ENCODE measurements at places on chromosomes 4 and X. TPM values are rescaled to one million over a fixed set of nuclear protein-coding genes. Genes with fewer than 3 reads are reported as not detected.

GRCh38 chrX:10628906-10629305 is 8.5 kb upstream of the MID1 start:
- DNase-seq, result no peak

- no peak for DNase-seq
Measured at GRCh38 chr4:122827879-122828601, 1.4 kb downstream of the FGF2 start.

DNA sequence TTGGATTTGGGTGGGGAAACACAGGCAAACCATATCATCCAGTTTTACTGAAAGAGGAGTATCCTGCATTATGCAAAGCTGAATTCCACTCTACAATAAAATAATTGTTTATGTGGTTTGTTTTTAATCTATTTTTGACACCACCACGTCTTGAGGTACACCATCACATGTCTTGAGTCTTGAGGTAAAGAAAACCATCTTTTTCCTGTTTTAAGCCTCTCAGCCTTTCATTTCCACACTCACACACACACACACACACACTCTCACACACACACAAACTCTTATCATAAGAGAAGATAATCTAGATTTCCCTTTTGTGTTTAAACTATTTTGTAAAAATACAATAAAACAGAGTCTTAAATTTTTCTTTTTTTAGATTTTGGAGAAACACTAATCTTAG is 32.0 kb downstream of the SPIN3 start:
- DNase-seq, result no peak

DNA sequence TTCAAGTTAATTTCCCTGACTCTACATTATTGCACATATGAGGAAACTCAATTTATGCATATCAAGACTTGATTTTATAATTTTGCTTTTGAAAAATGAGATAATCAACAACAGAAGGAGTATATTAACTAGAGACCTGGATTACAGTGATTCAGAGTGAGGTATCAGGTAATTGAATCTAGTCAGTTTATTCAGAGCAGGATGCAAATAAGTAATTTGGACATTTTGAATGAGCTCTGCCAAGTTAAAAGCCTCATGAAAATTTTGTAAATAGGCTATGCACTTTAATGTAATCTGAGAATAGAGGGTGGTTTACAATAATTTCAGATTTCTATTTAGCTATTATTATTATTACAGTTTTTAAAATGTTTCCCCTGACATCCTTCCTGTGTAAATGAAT is 203.7 kb upstream of the EMCN start:
- no peak for DNase-seq

GRCh38 chr4:106266201-106266600 is 49.8 kb downstream of the TBCK start:
- no peak for DNase-seq

DNA sequence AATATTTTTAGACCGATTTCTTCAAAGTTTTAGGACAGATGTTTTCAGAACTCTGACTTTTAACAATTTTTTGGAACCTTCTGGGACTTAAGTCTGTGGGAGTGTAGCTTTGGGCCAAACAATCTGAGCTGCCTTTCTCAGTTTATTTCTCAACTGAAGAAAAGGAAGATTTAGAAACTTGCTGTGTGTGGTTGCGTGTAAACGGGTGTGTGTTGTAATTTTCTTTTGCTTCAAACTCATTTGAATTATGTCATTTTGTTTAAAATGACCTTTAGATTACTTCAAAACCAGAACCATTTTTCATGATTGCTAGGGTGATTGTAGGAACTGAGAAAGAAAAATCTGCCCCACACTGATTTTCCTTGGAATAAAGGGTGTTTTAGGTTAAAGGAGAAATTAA is 577.7 kb upstream of the GALNTL6 start:
- no peak for DNase-seq

- DNase-seq, result no peak
Measured at GRCh38 chrX:153659268-153659667, 12.3 kb downstream of the DUSP9 start.

DNA sequence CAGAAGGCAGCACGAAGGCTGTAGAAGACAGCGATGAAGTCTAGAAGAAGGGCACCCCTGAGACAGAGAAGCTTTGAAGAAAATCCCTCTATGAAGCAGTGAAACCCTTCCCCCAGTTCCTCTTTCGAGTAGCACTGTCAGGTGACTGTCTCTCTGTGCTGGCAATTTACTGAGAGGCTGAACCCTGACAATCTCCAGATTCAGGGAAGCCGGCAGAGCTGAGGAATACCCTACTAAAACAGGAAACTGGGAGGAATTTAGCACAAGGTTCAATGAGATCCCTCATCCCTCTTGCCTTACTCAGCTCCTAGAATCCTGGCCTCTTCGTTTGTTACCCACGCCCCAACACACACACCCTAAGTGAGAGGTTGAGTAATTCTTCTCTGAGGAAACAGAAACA is 239.7 kb upstream of the NOCT start:
- no peak for DNase-seq

- no peak for DNase-seq
Measured at GRCh38 chr4:2503809-2504208, 32.6 kb upstream of the FAM193A start.

DNA sequence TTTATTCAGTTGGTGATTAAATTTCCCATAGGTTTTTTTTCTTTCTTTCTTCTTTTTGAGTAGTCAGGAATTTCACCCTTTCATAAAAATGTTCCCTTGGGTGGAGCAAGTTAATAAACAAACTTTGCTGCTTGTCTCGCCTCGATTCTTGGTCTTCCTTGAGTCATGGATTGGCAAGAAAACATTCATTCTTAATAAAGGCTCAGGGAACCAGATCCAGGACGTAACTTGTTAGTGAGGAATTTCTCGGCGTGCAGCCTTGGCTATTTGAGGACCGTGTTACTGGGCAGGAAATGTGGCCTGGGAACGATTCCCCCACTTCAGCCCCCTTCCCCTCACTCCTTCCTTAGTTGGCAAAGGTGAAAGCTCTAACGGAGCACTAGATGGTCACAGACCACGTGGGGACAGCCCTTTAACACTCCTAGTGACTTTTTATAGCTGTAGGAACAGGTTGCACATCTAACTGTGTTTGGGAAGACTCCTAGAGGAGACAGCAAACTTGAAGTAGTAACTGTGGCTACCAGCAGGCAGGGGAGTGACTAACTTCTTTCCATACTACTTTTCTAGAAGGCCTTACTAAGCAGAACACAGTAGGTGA is 106.8 kb downstream of the UCHL1 start:
- peak; percentile 74 for DNase-seq

DNA sequence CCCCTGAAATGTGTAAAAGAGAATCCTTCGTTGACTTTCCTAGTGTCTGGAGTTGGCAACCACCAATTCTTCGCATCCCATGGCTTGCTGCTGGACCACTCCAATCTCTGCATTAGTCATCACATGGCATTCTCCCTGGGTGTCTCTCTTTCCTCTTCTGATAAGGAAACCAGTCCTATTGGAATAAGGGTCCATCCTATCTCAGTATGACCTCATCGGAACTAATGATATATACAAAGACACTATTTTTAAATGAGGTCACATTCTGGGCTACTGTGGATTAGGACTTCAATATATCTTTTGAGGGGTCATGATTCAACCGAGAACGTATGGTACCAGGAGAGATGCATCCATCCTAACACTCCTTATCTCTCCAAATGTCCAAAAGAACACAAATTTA is 259.1 kb upstream of the CPEB2 start:
- no peak for DNase-seq

DNA sequence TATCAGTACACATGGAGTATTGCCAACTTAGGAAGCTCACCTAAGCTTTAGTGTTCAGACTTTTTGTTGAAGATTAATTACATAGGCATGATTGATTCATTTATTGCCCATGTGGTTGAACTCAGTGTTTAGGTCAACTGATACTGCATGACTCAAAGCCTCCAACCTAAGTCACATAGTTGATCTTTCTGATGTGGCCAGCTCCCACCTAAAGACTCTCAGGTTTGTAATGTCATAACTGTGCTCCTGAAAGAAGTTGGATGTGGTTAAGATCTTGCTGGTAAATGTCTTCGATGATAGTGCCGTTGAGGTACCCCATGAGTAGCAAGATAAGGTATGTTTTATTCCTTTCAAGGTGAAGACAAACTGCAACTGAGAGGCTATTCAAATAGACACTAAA is 192.5 kb downstream of the EDA start:
- DNase-seq, result no peak

- DNase-seq, result no peak
Measured at GRCh38 chrX:46716796-46717195, 42.1 kb downstream of the SLC9A7 start.

GRCh38 chrX:17632942-17633341 is 104.4 kb upstream of the SCML1 start:
- no peak for DNase-seq

DNA sequence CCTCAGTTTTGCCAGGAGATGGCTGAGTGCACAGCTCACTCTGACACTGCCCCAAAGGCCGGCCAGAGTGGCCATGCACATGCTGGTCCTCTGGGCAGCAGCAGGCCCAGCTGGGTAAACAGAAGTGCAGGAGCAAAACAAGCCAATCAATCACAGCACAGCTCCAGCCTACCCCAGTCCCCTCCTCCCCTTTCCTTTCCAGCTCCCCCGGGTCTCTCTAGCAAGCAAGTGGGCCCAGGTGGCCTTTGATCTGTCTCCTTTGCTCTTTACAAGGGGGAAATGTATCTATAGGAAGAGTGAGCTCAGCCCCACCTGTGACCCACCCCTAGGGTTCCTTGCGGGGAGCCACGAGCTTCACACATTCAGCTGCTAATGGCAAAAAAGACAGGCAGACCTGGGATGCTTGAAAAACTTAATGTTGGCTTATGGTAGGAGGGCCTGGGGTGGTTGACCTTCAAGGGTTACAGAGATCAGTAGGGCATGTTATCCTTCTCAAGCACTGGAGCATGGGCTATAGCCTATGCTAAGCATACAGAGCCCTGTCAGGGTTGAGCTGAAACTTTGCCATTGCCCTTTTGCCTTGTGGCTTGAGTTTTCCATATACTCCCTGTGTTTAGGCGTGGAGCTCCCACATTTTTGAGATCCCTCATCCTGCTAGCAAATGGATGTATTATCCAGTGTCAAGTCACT is 57.8 kb upstream of the PLAC1 start:
- no peak for DNase-seq

DNA sequence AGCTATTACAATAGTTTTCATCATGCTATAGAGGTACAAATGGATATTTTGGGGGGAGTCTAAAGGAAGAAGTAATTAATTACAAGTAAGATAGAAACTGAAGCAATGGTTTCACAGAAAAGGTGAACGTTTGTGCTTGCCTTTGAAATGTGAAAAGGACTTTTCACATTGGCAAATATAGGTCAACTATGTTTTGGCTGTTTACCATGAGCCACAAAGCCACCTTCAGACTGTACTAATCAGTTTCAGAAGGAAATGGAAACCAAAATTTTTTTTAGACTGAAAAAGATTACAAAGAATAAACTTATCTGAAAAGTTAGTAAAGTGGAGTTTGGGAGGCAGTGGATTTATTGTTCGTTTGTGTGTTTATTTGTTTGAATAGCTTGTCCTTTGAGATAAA is 32.1 kb downstream of the SYTL5 start:
- no peak for DNase-seq

- no peak for DNase-seq
Measured at GRCh38 chrX:107625739-107626138, 2.6 kb upstream of the PRPS1 start.

GRCh38 chrX:2696698-2697215 is 5.7 kb downstream of the CD99 start:
- DNase-seq, result no peak

DNA sequence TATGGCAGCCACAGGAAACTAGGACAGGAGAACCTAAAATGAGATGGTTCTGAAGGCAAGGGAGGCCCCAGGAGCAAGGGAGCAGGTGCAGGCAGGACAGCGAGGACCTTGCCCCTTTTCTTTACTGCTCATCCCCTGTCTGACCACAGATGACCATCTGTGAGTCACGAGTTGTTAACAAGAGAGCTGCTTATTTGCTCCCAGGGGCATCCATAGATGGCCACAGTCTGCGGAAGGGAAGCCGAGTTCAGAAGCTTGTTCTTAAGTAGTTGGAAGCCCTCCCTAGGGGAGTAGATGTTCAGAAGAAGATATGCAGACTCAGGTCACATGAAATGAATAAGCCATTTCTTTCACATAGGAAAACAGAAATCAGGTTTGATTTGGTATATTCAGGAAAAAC is 69.4 kb downstream of the EVC2 start:
- no peak for DNase-seq

GRCh38 chr4:189001971-189002450 is 862.8 kb downstream of the TRIML1 start:
- no peak for DNase-seq

DNA sequence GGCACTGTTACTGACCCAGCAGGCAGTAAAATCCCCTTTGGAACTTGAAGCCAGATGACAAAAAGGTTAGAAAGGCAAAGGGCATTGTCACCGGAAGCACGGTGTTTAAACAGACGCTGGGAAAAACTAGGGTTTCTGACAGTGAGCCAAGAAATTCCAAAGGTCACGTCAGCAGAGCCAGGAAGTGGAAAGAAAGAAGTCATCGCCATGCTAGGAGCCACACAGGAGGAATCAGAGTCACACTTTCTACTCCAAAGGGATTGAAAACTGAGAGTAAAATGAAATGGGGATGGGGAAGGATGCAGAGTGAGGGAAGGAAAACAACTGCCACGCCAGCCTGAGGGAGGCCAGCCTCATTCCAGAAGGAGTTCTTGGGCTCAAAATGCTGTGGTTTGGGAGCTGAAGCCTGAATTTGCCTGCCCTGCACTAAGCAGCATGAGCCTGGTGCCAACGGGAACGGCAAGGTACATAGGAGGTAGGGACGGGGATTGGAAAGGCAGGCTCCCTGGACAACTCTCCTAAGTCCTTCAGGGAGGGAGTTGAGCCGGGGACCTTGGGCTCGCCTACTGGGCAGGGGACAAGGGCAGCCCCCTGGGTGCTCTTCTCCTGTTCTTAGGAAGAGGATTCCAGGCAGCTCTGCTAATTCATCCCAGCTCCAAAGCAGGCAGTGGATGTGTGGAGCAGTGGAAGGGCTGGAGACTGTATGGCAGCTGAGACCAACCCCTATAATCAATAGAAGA is 66.8 kb downstream of the SOWAHB start:
- no peak for DNase-seq

POU4F2 gene
- total RNA-seq, result not detected

MCUB gene
- total RNA-seq, result 1.4 TPM

ZNF732 gene
- total RNA-seq, result not detected

RHOXF1 gene
- not detected for total RNA-seq

HSFX3 gene
- not detected for total RNA-seq

IL21 gene
- total RNA-seq, result not detected

VCX2 gene
- total RNA-seq, result not detected

SLC49A3 gene
- total RNA-seq, result 3.1 TPM

ATP7A gene
- total RNA-seq, result 5.1 TPM

NUP54 gene
- 25.9 TPM for total RNA-seq

DDIT4L gene
- total RNA-seq, result 403 TPM
